Activated T-cell treated with anti-CD3 and anti-CD28 coated beads, Interleukin-2, amount 50 U/mL, for 4 hours (primary cell): ENCODE measurements at places on chromosomes 2 and 18.

DNA sequence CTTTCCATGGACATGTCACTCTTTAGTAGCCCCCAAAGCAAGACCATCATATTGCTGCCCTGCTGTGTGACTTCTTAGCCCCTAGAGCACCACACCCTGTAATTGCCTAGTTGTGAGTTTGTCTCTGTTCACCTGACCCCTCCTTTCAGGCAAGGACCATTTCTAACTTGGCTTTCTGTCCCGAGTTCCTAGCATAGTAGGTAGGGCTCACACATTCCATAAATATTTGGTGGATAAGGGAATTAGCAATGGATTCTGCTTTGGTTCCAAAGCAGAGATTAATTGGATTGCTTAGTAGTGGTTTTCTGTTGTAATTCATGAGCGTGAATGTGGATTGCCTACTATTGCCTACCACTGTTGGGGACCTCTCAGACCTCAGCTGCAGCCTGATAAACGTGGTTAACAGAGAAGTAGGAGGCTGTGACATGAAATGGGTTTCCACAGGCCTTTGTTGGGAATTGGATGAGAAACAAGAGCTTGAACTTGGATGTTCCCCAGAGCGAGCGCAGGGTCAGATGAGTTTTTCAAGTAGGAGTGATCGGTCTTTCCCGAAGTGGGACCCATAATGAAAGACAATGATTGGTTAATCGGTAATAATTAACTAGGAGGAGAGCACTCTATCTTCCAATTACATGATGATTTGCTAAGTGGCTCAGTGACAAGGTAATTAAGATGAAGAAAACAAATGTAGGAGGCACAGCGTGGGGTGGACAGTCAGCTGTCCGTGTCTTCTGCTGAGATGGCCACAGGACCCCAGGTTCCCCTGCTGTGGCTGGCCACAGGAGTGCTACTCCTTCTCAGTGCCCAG is 13.4 kb upstream of the UGT1A1 start:
- no peak for DNase-seq

DNA sequence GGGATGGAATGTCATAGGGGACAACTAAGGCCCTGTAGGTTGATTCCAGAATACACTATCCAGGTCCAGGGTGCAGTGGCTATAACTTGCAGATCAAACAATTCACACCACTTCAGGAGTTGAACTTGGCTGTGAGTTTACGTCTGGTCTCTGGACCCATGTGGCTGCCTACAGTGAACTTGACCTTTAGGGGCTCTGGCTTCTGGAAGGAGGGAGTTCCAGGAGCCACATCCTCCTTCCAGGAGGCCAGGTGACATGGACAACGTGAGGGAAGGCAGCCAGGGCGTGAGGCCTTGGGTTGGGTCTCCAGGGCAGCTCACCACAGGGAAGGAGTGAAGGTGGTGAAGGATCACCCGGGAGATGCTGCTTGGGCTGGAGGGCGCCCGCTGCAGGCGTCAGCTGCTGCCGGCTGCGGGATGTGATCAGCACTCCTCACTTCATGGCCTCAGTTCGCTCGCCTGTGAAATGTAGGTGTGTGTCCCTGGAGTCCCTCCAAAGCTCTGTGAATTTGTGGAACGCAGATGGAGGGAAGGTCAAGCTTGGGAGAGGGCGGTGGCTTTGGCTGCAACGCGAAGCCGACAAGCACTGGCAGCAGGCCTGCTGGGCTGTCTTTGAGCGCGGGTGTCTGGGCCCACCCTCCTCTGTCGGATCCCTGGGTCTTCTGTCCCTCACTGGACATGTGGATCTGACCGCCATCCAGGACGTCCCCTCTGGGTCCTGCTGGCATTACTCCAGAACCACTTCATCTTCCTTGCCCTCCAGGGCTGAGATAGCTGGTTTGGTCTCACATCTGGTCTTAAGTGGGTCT is 146.5 kb downstream of the GLI2 start:
- DNase-seq, result no peak

DNA sequence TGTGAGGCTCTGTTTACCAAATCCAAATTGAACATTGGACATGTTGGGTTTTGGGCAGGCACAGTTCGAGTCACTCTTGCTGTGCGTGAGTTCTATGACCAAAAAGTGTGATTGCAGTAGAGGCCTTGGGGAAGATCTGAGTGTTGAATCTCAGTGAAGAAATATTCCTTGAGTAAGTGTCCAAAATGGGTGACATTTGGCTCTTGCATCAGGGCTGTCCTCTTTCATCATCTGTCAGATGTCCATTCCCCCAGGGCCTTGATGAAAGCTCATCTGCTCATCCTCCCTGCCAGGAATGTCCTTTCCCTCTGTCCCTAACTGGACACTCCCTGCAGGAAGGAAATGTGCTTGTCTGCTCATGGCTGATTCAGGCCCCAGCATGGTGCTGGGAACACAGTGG is 6.4 kb upstream of the SFTPB start:
- no peak for DNase-seq

- no peak for DNase-seq
Observed at GRCh38 chr2:234579231-234579962, 82.5 kb upstream of the ARL4C start.

GRCh38 chr18:60060026-60060425 is 160.2 kb downstream of the PMAIP1 start:
- DNase-seq, result no peak

DNA sequence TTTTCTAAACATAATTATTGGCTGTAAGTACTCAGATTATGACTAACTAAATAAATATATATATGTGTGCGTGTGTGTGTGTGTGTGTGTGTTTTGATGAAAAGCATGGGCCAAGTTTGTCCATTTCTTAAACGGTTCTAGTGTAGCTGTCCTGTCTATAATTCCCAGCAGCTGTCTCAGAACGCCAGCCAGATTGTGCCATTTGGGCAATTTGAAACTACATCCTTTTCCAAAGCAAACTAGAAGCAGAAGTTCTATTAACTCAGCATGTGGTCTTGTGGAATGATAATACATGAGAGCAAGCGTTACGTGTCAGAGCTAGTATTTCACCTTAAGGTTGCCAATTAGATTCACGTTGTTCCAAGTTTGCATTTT is 1.7 kb downstream of the ARHGAP28 start:
- no peak for DNase-seq

GRCh38 chr2:168560817-168561499 is 104.9 kb downstream of the CERS6 start:
- no peak for DNase-seq

GRCh38 chr2:71348302-71348701 is 16.7 kb downstream of the ZNF638 start:
- DNase-seq, result no peak

DNA sequence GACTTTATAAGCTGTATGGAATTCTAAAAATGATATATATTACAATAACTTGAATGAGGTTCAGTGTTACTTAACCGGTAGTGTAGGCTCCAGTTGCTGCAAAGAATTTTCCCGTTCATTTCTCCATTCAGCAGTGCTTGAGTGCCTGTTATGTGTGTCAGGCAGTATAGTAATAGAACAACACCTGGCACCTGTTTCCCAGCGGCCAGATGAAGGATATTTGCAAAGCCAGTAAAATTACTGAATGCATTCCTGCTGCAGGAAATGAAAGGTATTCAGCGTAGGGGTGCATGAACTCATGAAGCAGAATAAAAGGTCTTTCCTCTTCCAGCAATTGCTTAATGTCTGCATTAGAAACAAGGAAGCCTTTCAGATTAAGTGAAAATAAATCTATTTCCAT is 18.8 kb downstream of the YPEL5 start:
- no peak for DNase-seq

- no peak for DNase-seq
Observed at GRCh38 chr2:132438691-132439090, 22.1 kb downstream of the GPR39 start.

GRCh38 chr2:28282248-28282647 is 110.4 kb upstream of the FOSL2 start:
- DNase-seq, result no peak
